ENCODE measurements at places on chromosomes 5 and 9. TPM values are rescaled to one million over a fixed set of nuclear protein-coding genes. Genes with fewer than 3 reads are reported as not detected.

DNA sequence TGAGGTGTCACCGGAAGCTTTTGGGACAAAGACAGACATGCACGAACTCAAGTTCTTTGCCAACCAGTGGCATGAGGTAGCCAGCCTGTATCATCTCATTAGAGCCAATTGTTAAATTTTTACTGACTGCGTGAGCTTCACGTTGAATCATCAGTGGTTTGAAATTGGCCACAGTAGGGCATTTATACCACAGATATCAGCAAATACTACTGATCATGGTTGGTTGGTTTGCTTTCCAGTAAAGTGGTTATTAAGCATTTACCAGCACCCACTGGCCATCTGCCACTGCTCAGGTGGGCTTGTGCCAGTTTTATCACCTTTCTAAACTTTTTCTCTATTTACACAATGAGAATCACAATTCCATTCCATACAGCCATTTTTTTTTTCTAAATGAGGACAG lies 28.4 kb upstream of the SHC3 start:
- H3K27ac ChIP-seq = no peak overlapping the region
- no peaks in the 10 kb centered on the region for H3K27me3 ChIP-seq
- no peaks in the 10 kb centered on the region for H3K4me1 ChIP-seq

- H3K4me1 ChIP-seq = no peaks in the 10 kb centered on the region
- no peak for DNase-seq
- H3K4me3 ChIP-seq = no peak overlapping the region
- H3K27ac ChIP-seq = peak overlapping the region; percentile 22
- no peaks in the 10 kb centered on the region for H3K27me3 ChIP-seq
Measured at GRCh38 chr5:32274548-32275395, 38.0 kb downstream of the MTMR12 start.

PAX5 gene
- not detected for total RNA-seq

PRPF4 gene
- 11.4 TPM for total RNA-seq

All from Peyer's patch (tissue), 4 donors.